ENCODE measurements at places on chromosomes 16 and 17. TPM values are rescaled to one million over a fixed set of nuclear protein-coding genes. Genes with fewer than 3 reads are reported as not detected.

- ATAC-seq, result peak; percentile 39
Observed at GRCh38 chr16:67150047-67150832, 558 bp downstream of the B3GNT9 start.

DNA sequence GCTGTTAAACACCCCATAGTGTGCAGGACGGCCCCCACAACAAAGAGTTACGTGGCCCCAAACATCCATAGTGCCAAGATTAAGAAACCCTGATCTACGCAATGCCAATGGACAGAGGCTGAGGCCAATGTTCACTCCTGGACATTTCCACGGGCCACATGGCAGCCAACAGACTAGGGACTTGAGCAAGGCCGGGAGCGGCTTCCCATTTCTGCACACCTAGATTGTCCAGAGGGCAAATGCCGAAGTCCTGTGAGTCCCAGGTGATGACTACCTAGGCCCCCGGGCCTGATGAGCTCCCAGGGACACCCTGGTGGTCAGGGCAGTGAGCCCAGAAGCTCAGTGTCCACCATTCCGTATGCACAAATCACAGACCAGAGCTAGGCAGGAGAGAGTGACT, 95.5 kb downstream of the AMFR start:
- ATAC-seq, result no peak

DNA sequence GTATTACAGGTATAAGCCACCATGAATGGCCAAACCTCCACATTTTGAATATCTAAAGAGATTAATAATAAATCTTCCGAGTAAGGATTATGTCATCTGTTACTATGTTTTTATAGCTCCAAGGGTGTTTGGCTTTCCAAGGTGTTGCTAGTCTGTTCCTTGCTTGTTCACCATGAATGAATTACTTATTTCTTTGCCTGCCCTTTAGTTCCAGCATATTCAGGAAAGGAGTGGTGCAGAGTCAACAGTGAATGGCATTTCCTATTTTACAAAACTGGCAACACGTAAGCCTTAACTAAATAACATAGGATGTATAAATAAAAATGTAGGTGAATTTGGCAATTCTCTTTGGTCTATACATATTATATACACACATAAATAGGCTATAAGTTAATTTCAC, 70.3 kb downstream of the MYO1D start:
- ATAC-seq, result no peak

DNA sequence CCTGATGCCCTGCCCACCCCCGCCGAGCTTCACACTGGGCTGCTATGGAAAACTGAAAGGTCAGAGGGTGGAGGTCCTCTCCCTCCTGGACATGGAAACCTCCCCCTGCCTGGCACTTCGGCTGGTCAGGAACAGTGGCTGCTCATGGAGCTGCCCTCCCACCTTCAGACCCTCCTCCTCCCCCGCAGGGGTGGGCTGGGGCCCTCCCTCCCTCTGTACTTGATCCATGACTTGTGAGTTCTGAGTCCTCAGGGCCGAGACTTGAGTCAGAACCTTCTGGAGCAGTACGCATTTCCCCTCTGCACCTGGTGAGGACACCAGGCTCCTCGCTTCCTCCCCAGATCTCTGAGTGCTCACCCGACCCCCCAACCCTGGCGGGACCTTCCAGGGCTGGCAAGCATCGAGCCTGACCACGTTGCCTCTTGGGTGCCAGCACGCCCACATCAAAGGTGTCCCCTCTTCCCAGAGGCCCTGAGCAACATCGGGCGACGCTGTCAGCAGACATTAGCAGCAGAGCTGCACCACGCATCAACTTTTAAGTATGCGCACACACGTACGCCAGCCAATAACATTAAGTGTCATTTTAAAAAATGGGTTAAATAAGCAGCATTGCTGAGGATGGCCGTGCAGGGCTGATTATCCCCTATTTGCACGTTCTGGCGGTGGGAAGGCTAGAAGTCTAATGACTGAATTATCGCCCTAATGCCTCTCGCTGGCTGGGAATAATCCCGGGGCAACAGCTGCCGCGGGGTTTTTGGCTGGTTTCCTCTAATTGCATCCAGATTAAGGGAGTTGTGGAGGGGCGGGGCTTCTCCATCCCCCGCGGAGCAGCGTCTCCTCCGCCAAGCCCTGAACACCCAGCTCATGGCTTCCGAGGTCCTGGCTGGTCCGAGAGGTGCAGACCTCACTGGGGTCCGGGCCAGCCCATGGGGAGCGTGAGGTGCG, 98.0 kb downstream of the TBC1D16 start:
- no peak for ATAC-seq

DNA sequence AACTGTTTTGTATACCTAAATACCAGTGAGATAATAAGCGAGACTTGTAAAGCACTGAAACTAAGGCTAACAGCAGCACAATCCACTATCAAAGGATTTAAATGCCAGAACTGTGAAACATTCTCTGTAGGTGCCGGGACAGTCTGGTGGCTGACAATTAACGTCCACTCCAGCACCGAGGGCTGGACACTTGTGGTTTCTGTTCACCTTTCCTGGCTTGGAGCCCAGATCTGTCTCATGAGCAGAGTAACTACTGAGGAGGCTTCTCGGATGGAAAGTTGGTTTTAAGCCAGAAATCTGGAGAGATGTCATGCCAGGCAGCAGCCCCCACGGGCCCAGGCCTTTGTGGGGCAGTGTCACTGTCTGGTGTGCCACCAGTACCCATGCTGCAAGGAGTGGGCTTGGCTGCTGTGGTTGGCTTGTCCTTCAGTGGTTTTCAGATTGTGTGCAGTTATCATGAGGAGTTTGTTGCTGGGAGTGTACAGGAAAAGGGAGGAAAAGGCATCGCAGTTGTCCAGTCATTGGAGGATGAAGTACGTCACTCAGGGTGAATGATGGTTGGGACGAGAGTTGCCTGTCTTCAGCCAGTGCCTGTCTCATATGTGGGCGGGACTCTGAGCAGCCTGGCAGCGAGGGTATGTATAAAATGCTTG, 35.5 kb downstream of the UBN1 start:
- ATAC-seq, result no peak

- peak; percentile 93 for ATAC-seq
Observed at GRCh38 chr17:1989135-1989534, 36.0 kb downstream of the RTN4RL1 start.

CACNG1 gene
- not detected for total RNA-seq

DNA sequence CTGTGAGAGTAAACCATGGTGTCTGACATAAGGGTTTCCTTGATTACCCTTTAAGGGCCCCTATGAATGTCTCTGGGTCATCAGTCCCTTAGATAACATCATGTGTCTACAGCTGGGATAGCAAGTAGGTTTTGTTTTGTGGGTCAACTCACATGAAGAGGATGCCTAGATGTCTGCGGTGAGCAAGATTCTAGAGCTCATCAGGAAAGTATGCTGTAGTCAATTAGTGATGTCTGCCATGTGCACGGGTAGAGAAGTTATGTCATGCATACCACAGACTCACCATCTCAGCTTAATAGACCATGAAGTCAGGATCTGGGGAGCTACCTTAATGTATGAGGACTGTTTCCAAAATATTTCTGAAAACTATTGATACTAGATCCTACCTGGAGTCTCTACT, 57.5 kb downstream of the CDH13 start:
- no peak for ATAC-seq

GRCh38 chr16:19595043-19595767, 39.7 kb downstream of the VPS35L start:
- peak; percentile 75 for ATAC-seq

CLEC3A gene
- 0.47 TPM for total RNA-seq

CES4A gene
- total RNA-seq, result 6.1 TPM

- ATAC-seq, result no peak
Observed at GRCh38 chr16:77591347-77591746, 131.0 kb upstream of the NUDT7 start.

GRCh38 chr17:10744501-10745000, 14.7 kb upstream of the TMEM220 start:
- no peak for ATAC-seq

DNA sequence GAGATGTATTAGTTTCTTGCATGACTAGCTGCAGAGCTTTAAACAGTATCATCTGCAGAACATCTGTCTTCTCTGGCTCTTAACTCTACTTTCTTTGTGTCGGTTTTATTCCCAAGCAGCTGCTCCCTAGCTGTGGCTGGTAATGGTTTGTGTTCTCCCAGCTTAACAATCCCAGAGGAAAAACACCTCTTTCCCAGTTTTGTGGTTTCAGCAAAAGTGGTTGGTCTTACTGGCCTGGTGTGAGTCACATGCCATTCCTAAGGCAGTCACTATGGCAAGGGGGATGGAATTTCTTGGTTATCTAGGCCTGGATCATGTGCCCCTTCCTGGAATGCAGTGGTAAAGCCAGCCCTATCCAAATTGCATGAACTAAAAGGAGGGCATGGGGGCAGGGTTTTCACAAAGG, 27.5 kb downstream of the OMG start:
- ATAC-seq, result peak; percentile 52

DNA sequence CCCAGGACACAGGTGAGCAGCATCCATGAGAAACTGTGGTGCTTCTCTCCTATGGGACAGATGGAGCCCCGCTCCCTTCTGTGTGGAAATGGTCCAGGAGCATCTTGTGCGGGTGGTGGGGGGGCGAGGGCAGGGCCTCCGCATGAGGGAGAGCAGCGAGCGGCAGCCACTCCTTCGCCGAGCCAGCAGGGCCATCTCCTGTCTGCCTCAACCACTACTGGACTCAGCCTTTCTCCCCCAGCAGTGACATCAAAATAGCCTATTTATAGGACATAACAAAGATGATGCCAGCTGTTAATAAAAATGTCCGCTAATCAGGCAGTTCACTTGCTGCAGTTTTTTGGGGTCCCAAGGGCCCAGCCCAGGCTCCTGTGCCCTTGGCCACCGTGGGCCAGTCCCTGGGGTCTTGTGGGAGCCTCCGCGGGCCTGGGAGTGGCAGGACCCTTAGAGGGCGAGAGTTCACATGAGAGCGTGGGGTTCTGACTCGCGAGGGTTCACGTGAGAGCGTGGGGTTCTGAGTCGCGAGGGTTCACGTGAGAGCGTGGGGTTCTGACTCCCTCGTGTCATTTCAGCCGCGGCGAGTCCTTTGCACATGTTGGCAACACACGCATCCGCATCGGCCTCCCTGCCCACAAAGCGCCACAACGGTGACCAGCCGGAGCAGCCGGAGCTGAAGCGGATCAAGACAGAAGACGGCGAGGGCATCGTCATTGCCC, 47.4 kb downstream of the WDR45B start:
- ATAC-seq, result no peak

LRRC37A gene
- 1.1 TPM for total RNA-seq

GRCh38 chr16:79348521-79349306, 251.8 kb downstream of the MAF start:
- ATAC-seq, result no peak

GRCh38 chr16:31107465-31107867, 720 bp upstream of the BCKDK start:
- no peak for ATAC-seq

GRCh38 chr16:13171313-13171712, 269.9 kb downstream of the SHISA9 start:
- ATAC-seq, result no peak

DNA sequence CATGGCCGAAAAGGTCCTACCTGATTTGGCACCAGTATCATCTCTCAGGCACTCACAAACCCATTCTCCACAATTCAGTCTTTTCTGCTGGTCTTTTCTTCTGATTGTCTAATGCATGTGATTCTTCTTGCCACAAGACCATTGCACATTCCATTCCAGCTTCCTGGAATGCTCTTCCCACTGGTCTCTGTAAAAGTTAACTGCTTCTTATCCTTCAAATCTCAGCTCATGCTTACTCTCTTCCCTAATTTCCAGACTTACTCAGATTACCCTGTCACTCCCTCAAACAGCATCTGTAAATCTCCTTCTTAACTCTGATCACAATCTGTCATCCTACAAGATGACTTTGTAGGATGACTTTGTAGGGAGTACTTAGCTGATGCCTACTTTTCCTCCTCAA, 320.2 kb downstream of the MAP2K6 start:
- ATAC-seq, result no peak

DNA sequence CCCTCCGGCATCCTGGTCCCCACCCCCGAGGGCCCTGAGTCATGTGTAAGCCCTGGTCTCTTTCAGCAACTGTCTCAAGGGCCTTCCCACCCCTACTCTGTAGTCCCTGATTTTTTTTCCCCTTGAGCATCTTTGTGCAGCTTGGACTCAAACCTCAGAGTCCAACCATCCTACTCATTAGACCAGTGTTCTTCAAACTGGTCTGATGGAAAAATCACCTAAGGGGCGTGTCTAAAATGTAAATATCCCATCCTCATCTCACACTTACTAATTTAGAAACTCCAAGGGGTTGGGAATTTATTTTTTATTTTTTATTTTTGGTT, 624 bp downstream of the G6PC3 start:
- ATAC-seq, result no peak

DNA sequence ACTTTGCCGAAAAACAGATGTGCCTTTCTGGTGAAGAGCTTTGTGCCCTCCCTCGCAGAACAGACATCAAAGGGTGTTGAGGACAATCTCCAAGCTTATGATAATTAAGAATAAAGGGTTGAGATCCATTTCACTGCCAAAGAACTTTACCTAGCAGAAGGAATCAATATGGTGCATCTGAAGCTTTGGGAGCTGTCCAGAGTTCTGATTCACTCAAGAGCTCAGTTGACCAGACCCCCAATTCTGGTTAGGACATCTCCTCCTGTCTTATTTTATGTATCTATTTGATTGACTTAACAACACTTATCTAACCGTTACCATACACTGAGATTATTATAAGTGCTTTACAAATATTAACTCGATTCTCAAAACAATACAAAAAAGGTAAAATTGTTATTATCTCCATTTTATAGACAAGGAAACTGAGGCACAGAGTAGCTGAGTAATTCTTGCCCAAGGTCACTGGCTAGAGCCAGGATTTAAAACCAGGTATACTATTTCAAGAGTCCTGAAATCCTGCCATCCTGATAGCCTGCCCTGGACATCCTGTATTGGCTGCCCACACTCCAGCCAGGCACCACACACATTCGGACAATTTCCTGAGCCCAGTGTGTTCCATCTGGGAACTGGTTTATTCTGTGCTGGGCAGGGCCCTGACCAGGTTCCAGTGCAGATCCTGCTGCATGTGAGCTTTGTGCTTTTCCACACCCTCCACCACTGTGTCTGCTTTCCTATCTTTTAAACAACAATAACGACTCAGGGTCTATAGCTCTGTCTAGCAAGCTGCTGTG, 29.8 kb downstream of the PITPNM3 start:
- ATAC-seq, result no peak

- ATAC-seq, result peak; percentile 62
Observed at GRCh38 chr16:78122774-78123315, 23.4 kb downstream of the WWOX start.

DNA sequence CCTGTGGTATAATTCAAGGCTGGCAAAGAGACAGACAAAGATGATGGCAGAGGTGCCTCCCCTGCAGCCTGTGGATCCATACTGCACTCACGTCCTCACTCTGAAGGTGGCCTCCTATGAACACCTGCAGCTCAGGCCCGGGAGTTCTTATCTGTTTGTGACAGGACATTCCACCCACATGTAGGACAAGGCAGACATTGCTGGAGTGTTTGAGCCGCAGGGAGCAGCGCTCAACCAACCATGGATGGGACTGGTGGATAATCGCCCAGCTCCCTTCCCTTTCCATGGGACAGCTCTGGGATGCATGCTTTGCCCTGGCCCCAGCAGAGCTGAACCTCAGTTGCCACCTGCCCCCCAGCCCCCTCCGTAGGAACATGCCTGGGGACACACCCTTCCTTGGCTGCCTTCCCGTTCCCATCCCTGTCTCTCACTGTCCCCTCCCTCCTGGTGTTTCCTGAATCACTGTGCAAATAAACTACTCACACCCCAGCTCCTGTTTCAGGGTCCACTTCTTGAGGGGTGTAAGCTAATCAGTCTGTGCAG, 22.2 kb downstream of the ITPRIPL2 start:
- ATAC-seq, result peak; percentile 39

SLFN12 gene
- 10.2 TPM for total RNA-seq

TP53I13 gene
- 51.4 TPM for total RNA-seq

CES5A gene
- not detected for total RNA-seq

Measured in gastroesophageal sphincter (tissue), 4 donors.